Ureter (tissue), 1 donor: ENCODE measurements at places on chromosomes 16 and 17. TPM values are rescaled to one million over a fixed set of nuclear protein-coding genes. Genes with fewer than 3 reads are reported as not detected.
A peak's percentile ranks its signal among the peaks of the same experiment; 100 is the strongest.

Gene FBXW10
- 1.1 TPM for total RNA-seq

Gene NPIPA3
- 1.6 TPM for total RNA-seq

Gene OR3A3
- total RNA-seq: not detected

Gene USP31
- 58.2 TPM for total RNA-seq

Gene TSPAN10
- 2.5 TPM for total RNA-seq

Gene GNGT2
- total RNA-seq: 2.9 TPM

Gene ZFHX3
- 60.8 TPM for total RNA-seq

Gene CSF3
- total RNA-seq: 1.0 TPM

Gene NHLRC4
- 0.36 TPM for total RNA-seq

Gene AMFR
- total RNA-seq: 97.2 TPM

- no peak for DNase-seq
Measured at GRCh38 chr16:79580453-79581191, 19.9 kb downstream of the MAF start.

- no peak for DNase-seq
Measured at GRCh38 chr17:73090396-73091202, 1.9 kb downstream of the SLC39A11 start.

GRCh38 chr16:30459456-30459855, 13.1 kb upstream of the ITGAL start:
- no peak for DNase-seq

DNA sequence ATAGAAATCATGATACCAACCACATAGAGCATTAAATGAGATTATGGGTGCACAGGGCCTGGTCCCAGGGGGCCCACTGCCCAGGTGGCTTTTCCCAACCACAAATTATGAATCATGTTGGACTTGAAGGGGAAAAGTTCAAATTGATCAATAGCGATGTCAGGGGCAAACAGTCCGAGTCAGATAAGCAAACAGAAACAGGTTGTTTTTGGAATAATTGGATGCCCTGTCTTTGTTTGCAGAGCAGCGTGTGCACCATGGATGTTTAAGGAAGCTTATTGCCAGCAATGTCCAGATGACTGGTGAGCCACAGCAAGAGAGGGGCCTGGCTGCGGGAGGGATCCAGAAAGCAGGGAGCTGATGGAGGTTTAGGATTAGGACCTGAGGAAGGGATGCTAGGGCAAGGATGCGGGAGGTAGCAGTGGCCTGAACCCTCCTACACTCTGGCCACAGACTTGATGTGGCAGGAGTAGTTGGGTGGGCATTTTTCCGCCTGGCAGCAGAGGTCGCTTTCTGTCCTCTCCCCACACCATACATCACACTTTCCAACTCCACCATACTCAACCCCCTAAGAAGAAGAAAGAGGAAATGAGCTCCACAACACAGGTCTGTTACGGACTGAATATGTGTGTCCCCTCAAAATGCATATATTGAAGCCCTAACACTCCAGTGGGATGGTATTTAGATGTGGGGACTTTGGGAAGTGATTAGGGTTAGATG, 266.4 kb upstream of the RPL38 start:
- no peak for DNase-seq

- no peak for DNase-seq
Measured at GRCh38 chr17:17120294-17120693, 78.0 kb downstream of the MPRIP start.

DNA sequence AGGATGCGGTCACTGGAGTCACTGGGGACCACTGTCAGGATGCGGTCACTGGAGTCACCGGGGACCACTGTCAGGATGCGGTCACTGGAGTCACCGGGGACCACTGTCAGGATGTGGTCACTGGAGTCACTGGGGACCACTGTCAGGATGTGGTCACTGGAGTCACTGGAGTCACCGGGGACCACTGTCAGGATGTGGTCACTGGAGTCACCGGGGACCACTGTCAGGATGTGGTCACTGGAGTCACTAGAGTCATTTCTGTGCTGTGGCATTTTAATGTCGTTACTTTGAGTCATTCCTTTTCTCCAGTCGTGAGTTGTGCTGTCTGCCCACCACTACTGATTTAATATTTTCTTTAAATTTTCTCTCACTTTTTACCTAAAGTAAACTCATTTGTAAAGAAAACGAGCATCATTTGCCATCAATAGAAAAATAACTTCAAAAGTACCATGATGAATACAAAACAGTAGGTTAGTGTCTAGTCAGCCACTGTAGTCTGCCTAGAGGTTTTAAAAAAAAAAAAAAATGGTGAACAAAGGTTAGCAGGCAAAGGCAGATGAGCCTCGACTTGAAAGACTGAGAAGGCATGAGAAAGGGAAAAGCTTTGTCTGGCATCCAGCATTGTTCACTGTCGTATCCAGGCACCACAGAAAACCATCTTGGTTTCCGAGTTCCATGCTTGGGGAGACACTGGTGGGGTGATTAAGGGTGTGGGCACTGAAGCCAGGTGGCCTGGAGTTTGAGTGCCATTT, 346.6 kb downstream of the SNX29 start:
- DNase-seq: no peak

DNA sequence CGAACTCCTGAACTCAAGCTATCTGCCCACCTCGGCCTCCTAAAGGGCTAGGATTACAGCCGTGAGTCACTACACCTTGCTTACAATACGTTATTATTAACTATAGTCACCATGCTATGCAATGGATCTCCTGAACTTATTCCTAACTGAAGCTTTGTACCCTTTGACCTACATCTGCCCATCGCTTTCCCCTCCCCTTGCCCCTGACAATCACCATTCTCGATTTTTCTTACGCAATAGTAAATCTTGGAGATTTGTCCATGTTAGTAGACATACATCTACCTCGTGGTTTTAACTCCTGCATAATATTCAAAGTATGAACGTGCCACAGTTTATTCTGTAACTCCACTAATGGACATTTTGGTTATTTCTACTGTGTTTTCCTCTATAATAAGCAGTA, 120.6 kb downstream of the NPIPB5 start:
- no peak for DNase-seq

- peak; percentile 63 for DNase-seq
Measured at GRCh38 chr17:31095236-31096105, 694 bp downstream of the NF1 start.

DNA sequence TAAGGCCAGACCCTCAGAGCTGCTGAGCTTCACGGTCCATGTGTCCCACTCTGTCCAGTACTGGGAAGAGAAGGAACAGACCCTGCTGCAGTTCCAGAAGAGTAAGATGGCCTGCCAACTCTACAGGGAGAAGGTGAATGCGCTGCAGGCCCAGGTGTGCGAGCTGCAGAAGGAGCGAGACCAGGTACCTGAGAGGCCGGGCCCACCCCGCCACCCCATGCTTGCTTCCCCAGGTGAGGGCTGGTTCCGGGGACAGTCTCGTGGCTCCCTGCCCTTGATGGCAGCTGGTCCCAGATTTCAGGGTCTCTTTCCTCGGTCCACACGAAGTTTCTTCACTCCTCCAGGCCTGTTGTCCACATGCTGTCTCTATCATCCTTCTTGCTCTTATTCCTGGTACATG, 20.9 kb downstream of the CARD14 start:
- DNase-seq: no peak

GRCh38 chr17:63626551-63627180, 4.4 kb downstream of the MAP3K3 start:
- DNase-seq: no peak

DNA sequence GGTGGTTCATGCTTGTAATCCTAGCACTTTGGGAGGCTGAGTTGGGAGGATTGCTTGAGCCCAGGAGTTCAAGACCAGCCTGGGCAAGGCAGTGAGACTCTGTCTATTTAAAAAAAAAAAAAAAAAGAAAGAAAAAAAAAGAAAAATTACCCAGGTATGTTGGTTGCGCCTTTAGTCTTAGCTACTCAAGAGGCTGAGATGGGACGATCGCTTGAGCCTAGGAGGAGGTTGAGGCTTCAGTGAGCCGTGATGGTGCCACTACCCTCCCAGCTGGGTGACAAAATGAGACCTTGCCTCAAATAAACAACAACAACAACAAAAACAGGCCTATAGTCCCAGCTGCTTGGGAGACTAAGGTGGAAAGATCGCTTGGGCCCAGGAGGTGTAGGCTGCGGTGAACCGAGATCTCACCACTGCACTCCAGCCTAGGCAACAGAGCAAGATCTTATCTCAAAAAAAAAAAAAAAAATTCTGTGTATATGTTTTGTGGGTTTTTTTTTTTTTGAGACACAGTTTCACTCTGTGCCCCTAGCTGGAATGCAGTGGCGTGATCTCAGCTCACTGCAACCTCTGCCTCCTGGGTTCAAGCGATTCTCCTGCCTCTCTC, 12.5 kb upstream of the ANKRD40CL start:
- no peak for DNase-seq

GRCh38 chr16:71383054-71383773, 24.7 kb downstream of the CALB2 start:
- DNase-seq: no peak

- no peak for DNase-seq
Measured at GRCh38 chr16:62294213-62294972, 258.2 kb upstream of the CDH8 start.

- DNase-seq: no peak
Measured at GRCh38 chr16:28572696-28573510, 19.2 kb downstream of the SGF29 start.

- no peak for DNase-seq
Measured at GRCh38 chr16:79845734-79846135, 245.2 kb upstream of the MAF start.

- no peak for DNase-seq
Measured at GRCh38 chr17:26774291-26775218, 519.4 kb upstream of the WSB1 start.

DNA sequence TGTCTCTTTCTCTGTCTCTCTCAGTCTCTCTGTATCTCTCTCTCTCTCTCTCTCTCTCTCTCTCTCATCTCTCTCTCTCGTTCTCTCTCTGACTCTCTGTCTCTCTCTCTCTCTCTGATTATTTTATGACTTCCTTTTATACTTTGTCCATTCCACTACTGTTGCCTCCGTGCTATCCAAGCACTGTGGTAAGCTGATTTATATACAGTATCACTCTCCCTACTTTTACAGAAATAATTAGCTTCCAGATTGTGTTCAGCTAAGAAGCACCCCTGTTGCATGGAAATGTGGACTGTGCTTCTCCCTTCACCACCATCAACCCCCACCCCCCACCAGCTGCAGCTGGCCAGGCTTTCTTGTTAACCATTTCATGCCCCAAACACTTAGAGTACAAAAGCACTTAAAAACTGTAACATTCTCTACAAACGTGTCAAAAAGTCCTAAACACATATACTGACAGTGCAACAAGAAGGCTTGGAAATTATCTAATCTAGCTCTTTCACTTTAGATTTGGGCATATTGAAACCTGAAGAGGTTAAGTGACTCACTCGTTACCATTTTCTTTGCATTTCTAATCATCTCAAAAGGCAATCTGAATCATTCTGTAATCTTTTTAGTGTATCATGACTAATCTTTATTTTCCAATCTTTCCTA, 11.6 kb upstream of the TMEM100 start:
- no peak for DNase-seq

- DNase-seq: peak; percentile 93
Measured at GRCh38 chr17:63774141-63774968, at the start of gene DDX42. Gene DDX42, plus strand, starts transcription at chr17:63774170. Its CDS starts 12,880 bp downstream, at chr17:63787050.

DNA sequence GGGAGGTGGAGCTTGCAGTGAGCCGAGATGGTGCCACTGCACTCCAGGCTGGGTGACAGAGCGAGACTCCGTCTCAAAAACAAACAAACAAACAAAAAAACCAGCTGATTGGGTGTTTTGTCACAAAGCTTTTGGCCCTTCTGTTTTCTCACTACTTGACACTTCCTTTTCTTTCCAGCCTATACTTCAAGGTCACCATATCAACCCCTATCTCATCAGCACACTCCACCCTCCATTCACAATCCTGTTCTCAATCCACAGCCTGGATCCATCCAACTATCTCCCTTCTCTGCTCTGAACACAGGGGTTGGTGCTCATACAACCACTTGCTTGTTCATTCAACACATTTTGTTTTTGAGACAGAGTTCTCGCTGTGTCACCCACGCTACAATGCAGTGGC, 6.6 kb upstream of the MED11 start:
- no peak for DNase-seq

GRCh38 chr16:81261049-81261648, 22.7 kb downstream of the BCO1 start:
- no peak for DNase-seq

DNA sequence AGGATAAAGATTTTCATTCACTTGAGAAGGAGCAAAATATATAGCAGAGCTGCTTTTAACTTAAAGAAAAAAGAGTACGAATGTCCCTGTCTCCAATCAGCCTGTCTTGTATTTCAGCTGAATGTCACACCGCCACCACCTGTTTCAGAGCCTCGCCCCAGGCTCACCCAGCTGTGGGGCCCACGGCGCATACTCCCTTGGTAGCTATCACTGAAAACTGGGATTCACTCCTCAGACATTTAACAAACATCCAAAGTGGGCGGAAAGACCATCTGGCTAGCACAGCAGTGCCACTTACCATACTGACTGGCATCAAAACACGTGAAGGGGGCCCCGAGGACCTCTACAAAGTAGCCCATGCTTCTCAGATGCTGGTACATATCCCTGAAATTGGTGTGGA, 25.4 kb upstream of the SLC38A8 start:
- DNase-seq: no peak

DNA sequence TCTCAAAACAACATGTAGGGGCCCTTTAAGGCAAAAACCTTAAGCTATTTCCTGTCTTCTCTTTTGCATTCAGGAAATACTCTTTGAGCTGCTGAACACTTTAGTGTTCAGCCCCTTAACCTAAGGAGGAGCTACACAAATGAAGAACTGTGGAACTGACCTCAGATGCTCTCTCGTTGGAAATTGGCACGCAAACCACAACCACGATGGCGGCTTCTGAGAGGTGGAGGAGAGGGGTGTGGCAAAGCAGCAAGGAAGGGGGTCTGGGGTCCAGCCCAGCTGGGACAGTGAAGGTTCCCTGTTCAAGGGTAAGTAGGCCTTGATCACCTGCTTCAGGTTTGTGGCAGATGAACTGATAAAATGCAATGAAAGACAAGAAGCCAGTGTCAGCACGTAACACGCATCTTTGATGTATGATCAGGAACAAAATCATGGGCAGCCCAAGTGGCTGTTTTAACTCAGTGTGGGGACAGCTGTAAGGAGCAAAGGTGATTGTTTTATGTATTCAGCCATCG, 291.6 kb upstream of the TNRC6C start:
- no peak for DNase-seq

DNA sequence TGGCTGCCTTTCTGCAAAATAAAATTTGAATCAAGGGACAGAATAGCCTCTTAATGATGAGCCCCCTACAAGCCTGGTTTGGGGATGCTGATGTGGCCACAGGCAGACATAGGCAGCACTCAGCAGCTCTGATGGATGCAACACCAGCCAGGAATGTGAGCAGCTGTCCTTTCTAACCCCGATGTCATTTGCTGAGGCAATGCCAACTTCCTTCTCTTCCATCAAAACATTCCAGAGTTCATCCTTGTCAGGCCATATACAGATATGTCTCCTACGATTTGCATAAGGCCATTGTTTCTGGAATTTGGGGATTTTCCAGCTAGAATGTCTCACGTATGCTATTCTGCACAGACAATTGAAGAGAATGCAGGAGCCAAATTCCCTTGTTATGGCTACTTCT, 52.1 kb upstream of the MYOCD start:
- no peak for DNase-seq

GRCh38 chr17:56593646-56594319, at the start of gene NOG:
Gene NOG, plus strand, starts transcription at chr17:56593699. Its CDS starts 525 bp downstream, at chr17:56594224.
- peak; percentile 68 for DNase-seq
